Glutamatergic neuron (in vitro differentiated cells): ENCODE measurements at places on chromosomes 5 and 9. TPM values are rescaled to one million over a fixed set of nuclear protein-coding genes. Genes with fewer than 3 reads are reported as not detected.

Gene SIT1
- 3.4 TPM for total RNA-seq

Gene TNFSF15
- total RNA-seq = not detected

Gene MRPS2
- total RNA-seq = 30.7 TPM

Gene MSX2
- not detected for total RNA-seq

Gene FGF1
- not detected for total RNA-seq

Gene SNX2
- 47.0 TPM for total RNA-seq

Gene WNT8A
- not detected for total RNA-seq

Gene SHB
- total RNA-seq = 31.7 TPM

Gene FAM200C
- total RNA-seq = 5.1 TPM

Gene ZNF483
- 6.5 TPM for total RNA-seq

Gene FGF10
- total RNA-seq = not detected

Gene PCDHGA2
- total RNA-seq = 3.0 TPM

Gene CFAP90
- not detected for total RNA-seq

Gene CA9
- total RNA-seq = not detected

Gene ANKH
- total RNA-seq = 83.3 TPM

Gene RPL35
- 559 TPM for total RNA-seq

Gene SAXO1
- total RNA-seq = 0.37 TPM

Gene RNF145
- total RNA-seq = 71.0 TPM

Gene GGTA1
- not detected for total RNA-seq

Gene FKTN
- 20.9 TPM for total RNA-seq

Gene KCNIP1
- total RNA-seq = 0.47 TPM

Gene PCDHA11
- total RNA-seq = 23.2 TPM

Gene GARIN3
- not detected for total RNA-seq

Gene LYSMD3
- 7.8 TPM for total RNA-seq

Gene DRD1
- not detected for total RNA-seq

Gene MZB1
- not detected for total RNA-seq

Gene TMEM215
- total RNA-seq = 0.27 TPM

Gene TEX10
- 18.4 TPM for total RNA-seq

Gene PRDM9
- not detected for total RNA-seq

Gene GALNT12
- total RNA-seq = 2.7 TPM

Gene BTNL9
- total RNA-seq = 37.9 TPM

Gene PCDHGA4
- total RNA-seq = 8.2 TPM

Gene PLK2
- total RNA-seq = 7.8 TPM

Gene ARHGEF28
- 0.47 TPM for total RNA-seq

Gene CEP72
- 43.9 TPM for total RNA-seq

Gene GADD45G
- 124 TPM for total RNA-seq

Gene SLC9A3
- total RNA-seq = 1.1 TPM

Gene MARCOL
- total RNA-seq = not detected

Gene RASEF
- total RNA-seq = 0.25 TPM

Gene FOXD4L4
- 0.20 TPM for total RNA-seq

Gene PAM
- 192 TPM for total RNA-seq

Gene PITX1
- total RNA-seq = 0.76 TPM

Gene MLANA
- total RNA-seq = not detected

Gene ORM2
- not detected for total RNA-seq

Gene FOXD4L3
- total RNA-seq = 0.27 TPM

Gene TPM2
- 188 TPM for total RNA-seq

Gene NUDT2
- total RNA-seq = 7.2 TPM

Gene ANKS6
- total RNA-seq = 15.9 TPM

Gene ZDHHC11B
- 42.8 TPM for total RNA-seq

Gene HAPLN1
- 2.9 TPM for total RNA-seq
